ENCODE measurements at places on chromosomes 12 and 14. TPM values are rescaled to one million over a fixed set of nuclear protein-coding genes. Genes with fewer than 3 reads are reported as not detected.
A peak's percentile ranks its signal among the peaks of the same experiment; 100 is the strongest.

DNA sequence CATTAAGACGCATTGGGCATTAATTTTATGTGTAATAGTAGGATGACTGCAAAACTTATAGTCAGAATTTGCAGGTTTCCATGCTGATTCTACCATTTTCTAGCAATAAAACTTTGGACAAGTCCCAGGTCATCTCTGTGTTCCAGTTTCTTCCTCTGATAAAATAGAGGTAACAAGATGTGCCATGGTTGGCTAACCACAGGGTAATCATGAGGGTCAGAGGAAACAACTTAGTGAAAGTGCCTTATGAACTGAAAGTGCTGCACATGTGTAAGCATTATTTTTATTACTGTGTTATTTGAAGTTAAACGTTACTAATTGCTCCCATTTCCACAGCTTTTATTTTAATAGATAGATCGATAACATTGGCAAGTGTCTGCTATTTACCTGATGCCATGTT lies 21.1 kb downstream of the SMCO2 start:
- no peaks in the 10 kb centered on the region for H3K4me1 ChIP-seq
- H3K27ac ChIP-seq, result no peak overlapping the region
- no peak overlapping the region for H3K4me3 ChIP-seq

The NRXN3 gene
- total RNA-seq, result not detected

The SPX gene
- not detected for total RNA-seq

DNA sequence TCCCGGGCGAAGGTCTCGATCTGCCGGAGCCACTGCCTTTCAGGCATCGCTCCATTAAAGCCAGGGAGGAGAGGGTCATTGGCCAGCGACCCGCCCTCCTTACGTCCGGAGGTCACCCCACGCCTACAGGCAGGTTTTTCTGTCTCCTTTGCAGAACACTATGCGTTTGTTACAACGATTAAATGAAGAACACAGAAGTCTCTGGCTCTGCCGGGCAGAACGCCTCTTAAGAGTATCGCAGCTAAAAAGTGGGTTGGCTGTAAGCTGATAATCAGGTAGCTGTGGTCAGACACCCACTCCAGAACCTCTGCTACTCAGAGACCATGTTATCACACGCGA lies 15.0 kb downstream of the OTX2 start:
- DNase-seq, result no peak
- H3K27ac ChIP-seq, result no peak overlapping the region
- H3K36me3 ChIP-seq, result no peaks in the 10 kb centered on the region
- peaks cover 12% of the 10 kb centered on the region for H3K4me1 ChIP-seq
- no peak overlapping the region for H3K4me3 ChIP-seq

- H3K27ac ChIP-seq, result no peak overlapping the region
- H3K36me3 ChIP-seq, result no peaks in the 10 kb centered on the region
- H3K27me3 ChIP-seq, result no peaks in the 10 kb centered on the region
- H3K4me3 ChIP-seq, result no peak overlapping the region
Measured at GRCh38 chr12:129927316-129927900, 23.6 kb upstream of the TMEM132D start.

DNA sequence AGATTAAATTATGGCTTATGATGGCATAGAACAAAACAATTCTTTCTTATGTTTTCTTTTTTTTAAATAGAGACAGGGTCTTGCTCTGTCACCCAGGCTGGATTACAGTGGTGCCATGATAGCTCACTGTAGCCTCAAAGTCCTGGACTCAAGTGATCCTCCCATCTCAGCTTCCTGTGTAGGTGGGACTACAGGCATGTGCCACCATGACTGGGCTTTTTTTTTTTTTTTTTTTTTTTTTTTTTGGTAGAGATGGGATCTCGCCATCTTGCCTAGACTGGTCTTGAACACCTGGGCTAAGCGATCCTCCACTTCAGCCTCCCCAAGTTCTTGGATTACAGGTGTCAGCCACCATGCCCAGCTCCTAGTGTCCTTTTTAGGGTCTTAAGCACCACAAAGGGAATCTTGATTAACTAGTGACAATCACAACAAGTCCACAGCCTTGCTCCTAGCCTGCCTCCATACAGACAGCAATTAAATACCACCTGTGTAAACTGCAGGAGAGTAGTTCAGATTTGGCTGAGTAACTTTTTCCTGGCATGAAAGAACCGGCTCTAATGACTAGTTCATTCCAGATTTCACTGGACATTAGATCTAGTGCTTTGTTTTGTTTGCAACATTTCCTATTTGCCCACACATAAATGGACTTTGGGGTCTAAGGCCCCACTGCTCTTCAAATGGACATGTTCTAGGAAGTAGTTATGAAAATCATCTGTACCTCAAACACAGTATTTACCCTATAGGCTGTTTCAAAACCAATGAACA lies 61.6 kb downstream of the SH2B3 start:
- H3K4me3 ChIP-seq, result no peak overlapping the region
- H3K27me3 ChIP-seq, result no peaks in the 10 kb centered on the region
- H3K36me3 ChIP-seq, result peaks cover 38% of the 10 kb centered on the region
- DNase-seq, result no peak
- no peaks in the 10 kb centered on the region for H3K4me1 ChIP-seq

GRCh38 chr12:98514982-98515286 lies 456 bp upstream of the TMPO start:
- H3K36me3 ChIP-seq, result no peaks in the 10 kb centered on the region
- peaks cover 23% of the 10 kb centered on the region for H3K4me1 ChIP-seq
- H3K4me3 ChIP-seq, result peak overlapping the region; percentile 92
- DNase-seq, result no peak
- H3K27ac ChIP-seq, result peak overlapping the region; percentile 97

DNA sequence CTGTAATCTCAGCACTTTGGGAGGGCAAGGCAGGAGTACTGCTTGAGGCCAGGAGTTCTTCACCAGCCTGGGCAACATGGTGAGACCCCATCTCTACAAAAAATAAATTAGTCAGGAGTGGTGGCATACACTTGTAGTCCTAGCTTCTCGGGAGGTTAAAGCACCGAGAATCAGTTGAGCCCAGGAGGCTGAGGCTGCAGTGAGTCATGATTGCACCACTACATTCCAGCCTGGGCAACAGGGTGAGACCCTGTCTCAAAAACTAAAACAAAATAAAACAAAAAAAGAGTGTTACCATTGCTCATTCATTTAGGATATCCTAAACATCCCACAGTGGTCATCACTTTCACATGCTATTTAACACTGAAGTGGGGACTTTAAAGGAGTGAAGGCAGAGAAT lies 7.8 kb downstream of the NEK9 start:
- no peak for DNase-seq
- no peaks in the 10 kb centered on the region for H3K27me3 ChIP-seq
- H3K4me1 ChIP-seq, result peaks cover 5% of the 10 kb centered on the region
- no peak overlapping the region for H3K27ac ChIP-seq
- H3K4me3 ChIP-seq, result no peak overlapping the region
- peaks cover 77% of the 10 kb centered on the region for H3K36me3 ChIP-seq
